ENCODE measurements at places on chromosomes 13 and 19.

- DNase-seq, result no peak
Measured at GRCh38 chr19:16473875-16474392, 2.2 kb upstream of the EPS15L1 start.

DNA sequence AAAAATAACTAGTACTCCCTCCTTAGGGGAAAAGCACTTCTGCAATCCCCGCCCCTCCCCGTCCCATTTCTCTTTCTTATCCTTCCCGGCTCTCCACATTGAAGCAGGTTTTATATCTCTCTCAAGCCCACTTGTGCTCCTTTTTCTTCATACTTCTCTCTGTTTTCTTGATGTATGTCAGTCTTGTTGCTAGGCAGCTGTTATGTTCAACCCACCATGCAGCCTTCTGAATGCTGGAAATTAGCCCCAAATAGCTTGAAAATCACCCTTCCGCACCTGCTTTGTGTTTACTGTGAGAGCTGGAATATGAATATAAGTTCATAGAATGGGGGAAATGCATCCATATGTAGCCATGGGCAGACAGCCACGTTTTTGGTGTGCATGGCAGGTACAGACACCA, 461.4 kb downstream of the MYO16 start:
- DNase-seq, result no peak

GRCh38 chr19:9848762-9849161, 13.6 kb downstream of the PIN1 start:
- DNase-seq, result no peak

DNA sequence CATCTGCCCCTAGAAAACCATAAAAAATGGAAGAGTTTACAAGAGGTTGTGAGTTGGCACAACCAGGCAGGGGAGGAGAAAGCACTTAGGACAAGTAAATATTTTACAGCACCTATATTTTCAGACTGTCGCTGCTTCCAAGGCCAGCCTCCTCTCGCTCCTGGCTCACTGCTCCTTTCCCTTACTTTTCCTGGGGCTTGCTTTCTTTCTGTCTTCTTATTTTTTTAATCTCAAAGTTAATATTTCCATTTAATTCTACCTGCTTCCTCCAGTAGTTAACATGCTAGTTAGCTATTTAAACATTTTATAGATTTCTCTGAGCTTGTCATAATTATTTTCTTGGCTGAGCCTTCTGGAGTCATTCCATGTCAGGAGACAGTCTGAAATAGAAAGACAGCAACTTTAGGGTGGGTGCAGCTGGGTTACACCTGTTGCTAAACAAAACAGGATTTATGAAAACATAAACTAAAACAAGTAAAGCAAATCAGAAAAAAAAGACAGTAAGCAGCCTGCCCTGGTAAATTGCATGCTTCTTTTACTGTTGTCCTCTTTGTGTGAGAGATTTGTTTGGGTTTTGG, 330.1 kb downstream of the DLEU7 start:
- DNase-seq, result no peak

DNA sequence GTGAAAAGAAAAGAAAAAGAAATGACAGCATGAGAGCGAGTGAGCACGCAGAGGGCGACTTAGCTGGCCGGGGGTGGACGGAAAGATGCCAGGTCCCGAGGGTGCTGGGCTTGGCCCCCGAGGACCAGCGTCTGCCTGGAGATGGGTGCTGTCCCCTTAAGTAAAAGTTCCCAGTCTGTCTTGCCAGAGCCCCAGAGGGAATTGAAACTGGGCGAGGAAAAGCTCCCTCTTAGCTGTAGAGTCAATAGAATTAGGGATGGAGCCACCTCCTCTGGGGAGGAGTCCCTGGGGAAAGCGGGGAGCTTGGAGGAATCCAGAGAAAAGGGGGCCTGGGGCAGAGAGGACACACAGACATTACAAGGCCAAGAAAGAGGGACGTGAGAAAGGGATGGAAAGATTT, 13.3 kb downstream of the BCAM start:
- DNase-seq, result no peak

GRCh38 chr19:640161-640558, 481 bp downstream of the FGF22 start:
- no peak for DNase-seq

GRCh38 chr13:25415241-25415640, 43.5 kb downstream of the ATP8A2 start:
- DNase-seq, result no peak

DNA sequence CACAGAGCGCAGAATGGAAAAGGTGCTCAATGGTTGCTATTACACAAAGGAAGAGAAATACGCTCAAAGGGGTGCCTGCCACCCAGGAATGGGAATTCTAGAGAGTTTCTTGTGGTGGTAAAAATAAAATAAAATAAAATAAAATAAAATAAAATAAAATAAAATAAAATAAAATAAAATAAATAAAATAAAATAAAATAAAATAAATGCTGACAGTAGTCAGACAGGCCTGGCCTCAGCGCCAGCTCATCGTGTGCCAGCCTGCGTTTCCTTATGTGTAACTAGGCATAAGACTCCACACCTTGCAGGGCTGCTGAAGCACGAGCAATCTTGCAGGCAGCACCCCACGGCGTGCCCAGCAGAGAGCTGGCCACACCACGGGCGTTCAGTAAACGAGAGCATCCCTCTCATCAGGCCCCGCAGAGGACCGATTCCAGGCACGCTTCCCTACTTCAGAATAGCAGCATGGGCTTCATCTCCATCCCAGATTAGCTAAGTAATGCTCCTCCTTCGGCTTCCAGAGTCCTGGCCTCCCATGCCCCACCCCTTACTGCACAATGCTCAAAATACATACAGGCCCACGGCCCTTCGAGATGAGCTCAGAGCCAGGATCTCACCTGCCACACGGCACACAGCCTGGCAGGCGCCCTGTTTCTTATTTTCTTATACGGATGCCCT, 5.6 kb downstream of the NAPA start:
- no peak for DNase-seq

GRCh38 chr13:98215508-98215907, 38.4 kb upstream of the RNF113B start:
- DNase-seq, result no peak

- no peak for DNase-seq
Measured at GRCh38 chr19:54403054-54403453, 12.2 kb upstream of the TTYH1 start.

- no peak for DNase-seq
Measured at GRCh38 chr19:19263886-19264487, 9.1 kb downstream of the TM6SF2 start.

GRCh38 chr13:113969973-113970611, 3.8 kb downstream of the C13orf46 start:
- DNase-seq, result no peak

DNA sequence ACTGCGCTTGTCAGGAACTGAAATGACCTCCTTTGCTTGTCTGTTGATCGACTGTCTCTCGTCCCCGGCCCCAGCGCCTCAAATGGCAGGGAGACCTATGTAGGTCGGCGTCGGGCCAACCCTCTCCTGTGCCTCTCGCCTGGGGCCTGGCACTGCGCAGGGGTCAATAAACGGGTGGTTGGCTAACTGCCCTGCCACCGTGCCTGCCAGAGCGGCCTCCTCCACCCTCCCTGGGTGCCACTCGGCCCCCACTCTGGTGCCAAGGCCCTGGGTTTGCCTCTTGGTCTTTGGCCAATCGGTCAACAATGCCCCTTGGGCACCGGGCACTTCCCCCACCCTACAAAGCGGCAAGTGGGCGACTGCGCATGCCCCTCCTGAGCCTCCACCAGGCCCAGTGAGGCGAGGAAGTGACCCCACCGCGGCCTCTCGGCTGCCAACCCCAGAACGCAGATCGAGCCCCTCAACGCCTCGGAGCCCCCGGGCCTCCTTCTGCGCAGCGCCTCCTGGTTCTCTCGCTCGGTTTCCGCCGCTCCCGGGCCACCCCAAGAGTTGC, 1.1 kb downstream of the KEAP1 start:
- peak; percentile 44 for DNase-seq

DNA sequence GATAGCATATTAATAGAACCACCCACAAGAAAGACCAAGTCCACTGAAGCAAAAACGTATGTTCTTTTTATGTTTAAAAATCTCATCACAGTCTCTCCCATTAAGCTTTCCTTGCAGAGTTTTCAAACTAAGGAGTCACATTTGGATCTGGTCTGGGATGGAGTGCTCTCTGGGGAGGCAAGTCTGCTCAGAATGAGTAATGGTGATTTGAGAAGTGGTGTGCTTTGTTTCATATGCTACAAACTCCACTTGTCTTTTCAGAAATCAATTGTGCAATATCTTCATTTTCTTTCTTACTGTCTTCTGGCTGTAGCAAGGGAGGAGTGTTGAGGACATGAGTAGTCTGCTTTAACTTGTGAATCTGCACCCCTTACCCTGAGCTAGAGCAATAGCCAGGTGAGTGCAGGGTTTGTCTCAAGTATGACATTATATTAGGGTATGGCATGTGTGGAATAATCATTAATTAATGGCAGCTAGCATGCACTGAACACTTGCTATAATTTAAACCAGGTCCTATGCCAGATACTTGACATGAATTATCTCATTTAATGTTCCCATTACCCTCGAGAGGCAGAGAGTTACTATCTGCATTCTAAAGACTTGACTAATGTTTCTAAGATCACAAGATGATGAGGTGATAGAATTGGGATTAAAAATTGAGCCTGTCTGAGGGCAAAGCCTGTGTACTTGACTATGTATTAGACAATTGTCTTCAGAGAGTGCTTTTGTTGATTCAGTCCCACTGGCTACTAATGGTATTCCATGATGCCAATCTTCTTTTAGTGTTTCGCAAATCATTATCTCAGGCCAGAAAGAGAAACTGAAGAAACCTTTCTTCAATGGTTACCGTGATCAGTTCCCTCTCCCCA, 171.8 kb downstream of the GPC6 start:
- DNase-seq, result no peak

DNA sequence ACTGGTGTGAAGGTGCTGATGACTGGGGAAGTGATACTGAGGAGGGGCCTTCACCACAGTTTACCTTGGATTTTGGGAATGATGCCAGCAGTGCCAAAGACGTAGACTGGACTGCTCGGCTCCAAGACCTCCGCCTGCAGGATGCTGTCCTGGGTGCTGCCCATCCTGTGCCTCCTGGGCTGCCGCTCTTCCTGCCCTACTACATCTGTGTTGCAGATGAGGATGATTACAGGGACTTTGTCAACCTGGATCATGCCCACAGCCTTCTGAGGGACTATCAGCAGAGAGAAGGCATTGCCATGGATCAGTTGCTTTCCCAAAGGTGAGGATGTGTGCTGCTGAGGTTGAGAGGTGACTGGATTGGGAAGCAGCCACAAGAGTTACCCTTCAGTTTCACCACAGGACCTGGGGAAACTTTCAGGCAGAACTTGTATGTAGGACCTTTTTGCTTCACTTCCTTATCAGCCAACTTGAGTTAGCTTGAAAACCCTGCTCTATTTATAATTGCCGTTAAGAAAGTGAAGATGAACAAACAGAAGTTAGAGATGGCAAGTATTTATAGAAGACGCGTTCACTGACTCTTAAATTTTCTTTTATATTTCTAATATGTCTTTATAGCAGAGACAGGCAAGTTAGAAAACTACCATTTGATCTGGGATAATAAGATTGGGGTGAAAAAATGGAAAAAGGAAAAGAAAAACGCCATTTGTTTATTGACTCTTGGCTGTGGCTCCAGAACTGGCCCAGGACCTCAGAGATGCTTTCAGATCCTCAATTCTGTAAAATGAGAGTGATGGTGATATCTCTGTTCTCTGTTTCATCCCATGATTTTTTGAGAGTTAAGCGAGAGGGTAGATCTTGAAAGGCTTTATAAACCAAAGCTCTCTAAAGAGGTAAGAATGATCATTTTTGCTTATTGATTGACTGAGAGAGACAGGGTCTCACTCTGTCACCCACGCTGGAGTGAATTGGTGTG, 5.3 kb downstream of the PDCD2L start:
- DNase-seq, result no peak

- DNase-seq, result no peak
Measured at GRCh38 chr13:45851956-45852355, 403 bp upstream of the SIAH3 start.

GRCh38 chr13:44449999-44450821, 76.6 kb downstream of the SERP2 start:
- DNase-seq, result no peak

DNA sequence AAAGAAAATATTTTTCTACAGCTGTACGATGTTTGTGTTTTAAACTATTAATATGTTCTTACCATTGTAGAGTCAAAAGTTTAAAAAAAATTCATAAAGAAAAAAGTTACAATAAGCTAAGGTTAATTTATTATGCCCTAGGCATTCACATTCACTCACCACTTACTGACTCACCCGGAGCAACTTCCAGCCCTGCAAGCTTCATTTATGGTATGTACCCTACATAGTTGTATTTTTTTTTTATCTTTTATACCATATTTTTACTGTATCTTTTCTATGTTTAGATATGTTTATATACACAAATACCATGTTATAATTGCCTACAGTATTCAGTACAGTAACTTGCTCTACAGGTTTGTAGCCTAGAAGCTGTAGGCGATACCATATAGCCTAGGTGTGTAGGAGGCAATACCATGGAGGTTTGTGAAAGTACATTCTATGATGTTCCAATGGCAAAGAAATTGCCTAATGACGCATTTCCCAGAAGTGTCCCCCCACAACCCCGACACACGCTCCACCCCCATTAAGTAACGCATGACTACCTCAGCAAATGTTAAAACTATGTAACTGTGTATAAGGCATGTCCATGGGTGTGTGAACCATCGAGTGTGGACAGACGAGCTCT, 60.4 kb downstream of the SLITRK6 start:
- DNase-seq, result no peak

- DNase-seq, result no peak
Measured at GRCh38 chr13:102897371-102898138, 51.7 kb downstream of the ERCC5 start.

DNA sequence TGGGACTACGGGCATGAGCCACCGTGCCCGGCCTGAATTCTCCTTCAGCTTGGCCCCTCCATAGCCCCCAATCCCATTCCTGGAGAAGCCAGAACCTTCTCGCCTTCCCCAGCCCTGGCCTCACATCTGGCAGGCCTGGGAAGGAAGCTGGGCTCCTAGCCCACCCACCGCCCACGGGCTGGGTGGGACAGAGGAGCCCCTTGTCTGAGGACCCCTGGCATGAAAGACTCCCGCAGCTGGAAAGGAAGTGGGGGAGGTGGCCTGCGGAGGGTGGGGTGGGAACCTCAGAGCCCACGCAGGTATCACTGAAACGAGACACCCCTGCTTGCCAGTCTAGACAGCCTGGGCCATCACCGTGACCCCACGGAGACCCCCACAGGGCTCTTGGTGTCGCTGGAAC, 7.7 kb upstream of the NANOS3 start:
- DNase-seq, result no peak

GRCh38 chr13:76523740-76524340, 362.4 kb downstream of the KCTD12 start:
- no peak for DNase-seq

- no peak for DNase-seq
Measured at GRCh38 chr19:30406220-30407067, 34.3 kb downstream of the ZNF536 start.

- DNase-seq, result no peak
Measured at GRCh38 chr19:18274781-18275356, 617 bp upstream of the IQCN start.

DNA sequence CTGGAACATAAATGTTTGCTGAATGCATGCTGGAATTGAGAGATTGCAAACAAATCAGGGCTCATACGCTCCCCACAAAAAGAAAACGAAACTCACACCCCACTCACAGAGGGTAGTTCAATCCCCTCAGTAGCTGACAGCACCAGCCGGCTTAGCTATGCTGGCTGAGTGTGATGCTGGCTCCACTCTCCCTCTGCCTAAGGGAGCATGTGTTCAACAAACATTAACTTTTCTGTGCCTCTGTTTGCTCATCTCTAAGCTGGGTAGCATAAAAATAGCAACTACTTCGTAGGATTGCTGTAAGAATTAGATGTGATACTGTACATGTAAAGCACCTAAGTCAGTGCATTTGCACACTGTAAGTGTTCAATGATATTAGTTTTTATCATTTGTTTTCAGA, 282.6 kb downstream of the FOXO1 start:
- DNase-seq, result no peak

Data from cardiac muscle cell (in vitro differentiated cells and primary cell).